COR-L47 (cell line): ENCODE measurements at places on chromosomes 12 and 14.

DNA sequence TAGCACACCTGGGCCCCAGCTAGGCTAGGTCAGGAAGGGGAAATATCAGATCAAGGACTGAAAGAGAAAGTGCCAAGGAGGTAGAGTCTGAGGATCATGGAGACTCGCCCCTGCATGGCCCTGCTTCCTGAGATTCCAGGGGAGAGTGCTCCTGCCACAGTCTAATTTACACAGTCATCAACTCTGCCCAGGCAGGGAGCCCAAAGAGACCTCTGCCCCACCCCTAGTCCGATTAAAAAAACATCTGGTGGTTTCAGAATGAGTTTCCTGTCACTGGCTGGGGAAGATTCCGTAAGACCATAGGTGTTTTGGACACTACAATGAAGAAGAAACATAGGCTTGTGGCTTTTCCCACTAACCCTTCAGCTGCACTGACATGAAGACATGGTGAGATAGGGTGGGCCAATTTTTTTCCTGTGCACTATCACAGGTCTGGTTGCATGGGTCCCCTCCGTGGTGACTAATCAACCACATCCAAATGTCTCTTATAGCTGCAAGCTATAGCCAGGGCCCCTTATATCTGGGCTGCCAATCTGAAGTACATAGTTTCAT, 31.5 kb upstream of the GZMB start:
- DNase-seq, result no peak

GRCh38 chr12:126930234-126930633, 1336.7 kb upstream of the TMEM132C start:
- no peak for DNase-seq

- DNase-seq, result no peak
Observed at GRCh38 chr12:103707446-103707845, 120.4 kb downstream of the STAB2 start.

GRCh38 chr14:100108840-100109593, 43.8 kb downstream of the EVL start:
- DNase-seq, result no peak

DNA sequence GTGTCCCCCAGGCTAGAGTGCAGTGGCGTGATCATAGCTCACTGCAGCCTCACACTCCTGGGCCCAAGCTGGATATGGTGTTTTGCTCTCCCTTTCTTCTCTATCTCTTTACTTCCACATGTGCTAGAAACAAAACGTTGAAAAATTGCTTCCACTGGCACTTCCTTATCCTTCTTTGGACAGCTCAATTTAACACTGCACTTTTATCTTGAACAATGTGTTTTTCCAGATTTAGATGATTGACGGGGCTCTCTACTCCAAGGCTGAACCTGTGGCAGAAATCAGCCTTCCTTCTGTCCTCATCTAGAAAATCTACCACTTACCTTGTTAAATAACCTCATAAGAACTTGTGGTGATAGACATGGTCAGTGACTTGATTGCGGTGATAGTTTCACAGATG, 165.1 kb downstream of the DAD1 start:
- DNase-seq, result no peak

DNA sequence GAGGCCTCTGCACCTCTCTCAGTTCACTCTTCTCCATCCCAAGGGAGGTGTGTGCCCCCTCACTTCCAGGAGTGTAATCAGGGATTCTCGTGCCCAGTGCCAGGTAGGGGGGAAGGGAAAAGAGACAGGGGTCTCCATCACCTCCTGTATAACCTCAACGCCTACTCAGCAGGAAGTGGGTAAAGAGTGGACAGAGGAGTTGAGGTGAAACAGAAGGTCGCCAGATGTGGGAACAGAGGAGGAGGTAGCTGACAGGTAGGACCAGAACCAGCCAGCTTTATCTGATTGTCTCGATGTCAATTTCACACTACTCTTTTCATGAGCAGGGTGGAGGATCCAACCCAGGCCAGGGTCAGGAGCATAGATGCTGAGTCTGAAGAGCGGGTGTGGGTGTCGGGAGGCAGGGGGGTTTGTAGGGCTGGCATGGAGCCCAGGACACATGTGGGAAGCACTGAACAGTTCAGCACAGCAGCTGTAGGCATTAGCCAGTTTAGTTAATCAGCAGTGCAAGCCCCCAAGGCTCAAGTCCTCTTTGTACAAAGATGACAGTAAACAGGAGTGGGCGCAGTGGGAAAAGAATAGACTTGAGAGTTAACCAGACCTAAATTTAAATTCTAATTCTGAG, 213.5 kb downstream of the PELI2 start:
- peak; percentile 49 for DNase-seq

DNA sequence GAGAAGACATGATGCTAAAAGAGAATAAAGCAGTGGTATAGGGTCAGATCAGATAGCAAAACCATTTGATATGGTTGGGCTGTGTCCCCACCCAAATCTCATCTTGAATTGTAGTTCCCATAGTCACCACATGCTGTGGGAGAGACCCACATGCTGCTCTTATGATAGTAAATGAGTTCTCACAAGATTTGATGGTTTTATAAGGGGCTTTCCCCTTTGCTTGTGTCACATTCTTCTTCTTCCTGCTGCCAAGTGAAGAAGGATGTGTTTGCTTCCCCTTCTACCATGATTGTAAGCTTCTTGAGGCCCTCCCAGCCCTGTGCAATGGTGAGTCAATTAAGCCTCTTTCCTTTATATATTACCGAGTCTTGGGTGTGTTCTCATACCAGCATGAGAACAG, 49.4 kb downstream of the SLC16A7 start:
- DNase-seq, result no peak

- DNase-seq, result no peak
Observed at GRCh38 chr12:104955703-104956102, 2.4 kb downstream of the SLC41A2 start.

DNA sequence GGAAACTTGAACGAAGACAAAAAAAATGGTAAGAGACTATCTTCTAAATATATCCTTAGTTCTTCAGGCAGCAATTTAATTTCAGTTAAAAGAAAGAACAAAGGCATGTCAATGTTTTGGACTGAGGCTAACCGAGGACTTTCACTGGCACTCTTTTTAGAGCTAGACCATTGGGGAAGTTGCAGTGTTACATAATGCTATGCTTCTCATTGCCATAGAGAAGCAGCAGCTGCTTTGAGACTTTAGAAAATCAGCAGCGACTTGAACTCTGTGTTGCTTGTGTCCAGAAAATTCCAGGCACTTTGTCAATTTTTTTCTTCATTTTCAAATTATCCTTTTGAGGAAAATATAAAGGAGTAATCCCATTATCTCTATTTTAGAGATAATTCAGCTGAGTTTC, 964.2 kb downstream of the NRXN3 start:
- no peak for DNase-seq

DNA sequence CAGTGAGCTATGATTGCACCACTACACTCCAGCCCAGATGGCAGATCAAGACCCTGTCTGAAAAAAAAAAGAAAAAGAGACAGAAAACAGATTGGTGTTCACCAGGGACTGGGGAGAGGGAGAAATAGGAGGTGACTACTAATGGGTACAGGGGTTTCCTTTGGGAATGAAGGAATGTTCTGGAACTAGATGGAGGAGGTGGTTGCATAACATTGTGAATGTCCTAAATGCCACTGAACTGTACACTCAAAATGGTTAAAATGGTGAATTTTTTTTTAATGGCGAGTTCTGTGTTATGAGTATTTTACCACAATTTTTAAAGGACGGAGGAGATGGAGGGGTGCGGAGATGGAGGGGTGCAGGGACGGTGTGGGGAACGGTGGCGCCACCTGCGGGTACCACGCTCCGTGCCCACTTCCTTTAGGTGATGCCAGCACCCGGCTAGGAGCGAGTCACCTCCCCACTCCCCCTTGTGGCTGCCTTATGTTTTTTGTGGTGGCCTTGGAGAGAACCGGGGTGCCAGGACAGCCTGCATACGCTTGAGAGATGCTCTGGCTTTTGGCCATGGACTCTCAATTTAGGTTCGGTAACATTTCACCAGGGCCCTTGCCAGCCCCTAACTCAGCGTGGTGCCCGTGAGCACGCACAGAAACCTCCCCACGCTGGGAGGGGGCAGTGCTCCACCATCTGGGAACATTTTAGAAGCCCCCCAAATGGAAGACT, 16.1 kb downstream of the UBC start:
- DNase-seq, result peak; percentile 61

DNA sequence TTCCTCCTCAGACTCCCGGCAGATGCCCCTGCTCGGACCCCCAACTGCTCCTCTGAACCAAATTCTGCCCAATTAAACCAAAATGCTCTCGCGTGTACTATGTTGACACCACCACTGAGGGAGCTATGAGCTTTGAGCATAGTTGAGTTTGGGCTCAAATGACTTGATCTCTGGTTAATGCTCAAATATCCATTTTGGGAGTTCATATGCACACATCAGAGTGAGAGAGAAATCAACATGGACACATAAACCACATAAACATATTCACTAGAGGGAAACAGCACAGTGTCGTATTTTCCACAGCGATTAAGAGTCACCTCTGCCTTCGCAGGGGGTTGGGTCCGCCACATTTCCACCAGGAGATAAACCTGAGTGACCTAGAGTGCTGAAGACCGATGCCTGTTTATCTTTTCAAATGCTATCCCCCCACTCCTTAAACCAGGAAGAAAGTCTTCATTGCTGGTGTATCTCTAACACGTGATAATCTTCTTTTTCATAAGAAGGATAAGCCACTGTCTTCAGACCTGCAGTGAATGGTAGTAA, 59.4 kb upstream of the FOXN3 start:
- DNase-seq, result no peak

DNA sequence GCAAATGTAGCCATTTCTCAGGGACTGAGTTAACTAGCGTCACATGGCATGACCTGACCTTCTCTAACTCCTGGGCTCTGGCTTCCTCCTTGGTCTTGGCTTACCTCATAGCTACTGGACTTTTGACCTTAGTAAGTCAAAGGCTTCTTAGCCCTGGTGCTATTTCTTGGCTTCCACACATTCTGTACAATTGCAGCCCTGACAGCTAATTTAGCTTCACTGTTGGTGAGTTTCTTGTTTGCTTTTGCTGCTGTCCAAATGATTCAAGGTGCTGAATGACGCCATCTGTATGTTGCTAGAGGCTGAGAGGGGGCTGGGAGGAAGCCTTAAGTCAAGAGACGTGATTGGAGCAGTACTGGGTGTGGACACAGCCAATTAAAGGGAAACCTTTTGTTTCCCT, 202.7 kb downstream of the PRKD1 start:
- DNase-seq, result peak; percentile 31

GRCh38 chr12:124548854-124549378, 18.5 kb downstream of the NCOR2 start:
- no peak for DNase-seq

GRCh38 chr12:43292699-43293098, 259.3 kb downstream of the ADAMTS20 start:
- DNase-seq, result no peak

- DNase-seq, result no peak
Observed at GRCh38 chr12:108798551-108799221, 58.7 kb downstream of the SSH1 start.

DNA sequence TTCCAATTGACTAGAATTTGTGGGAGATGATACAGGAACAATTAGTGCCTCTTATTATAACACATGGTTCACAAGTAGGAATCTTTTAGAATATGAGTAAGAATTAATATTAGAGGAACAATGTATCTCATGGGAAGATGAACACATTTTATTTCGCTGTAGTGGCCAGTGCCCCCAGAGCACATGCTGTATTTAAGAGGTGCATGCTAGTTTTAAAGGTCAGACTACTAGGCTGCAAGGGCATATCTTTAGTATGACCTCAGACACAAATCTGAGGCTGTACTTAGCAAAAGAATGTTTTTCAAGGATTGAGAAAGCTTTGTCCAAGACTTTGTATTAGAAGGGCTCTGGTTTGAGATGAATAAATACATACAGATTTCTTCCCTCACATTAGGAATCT, 586.9 kb downstream of the CCER1 start:
- DNase-seq, result no peak

DNA sequence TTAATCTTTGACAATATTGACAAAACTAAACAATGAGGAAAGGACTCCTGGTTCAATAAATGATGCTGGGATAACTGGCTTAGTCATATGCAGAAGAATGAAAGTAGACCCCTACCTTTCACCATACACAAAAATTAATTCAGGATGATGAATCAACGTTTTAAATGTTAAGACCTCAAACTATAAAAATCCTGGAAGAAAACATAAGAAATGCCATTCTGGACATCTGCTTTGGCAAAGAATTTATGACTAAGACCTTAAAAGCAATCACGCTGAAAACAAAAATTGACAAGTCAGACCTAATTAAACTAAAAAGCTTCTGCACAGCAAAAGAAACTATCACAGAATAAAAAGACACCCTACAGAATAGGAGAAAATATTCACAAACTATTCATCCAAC, 97.4 kb downstream of the LMNTD1 start:
- DNase-seq, result no peak

GRCh38 chr14:85934123-85934885, 404.4 kb downstream of the FLRT2 start:
- peak; percentile 37 for DNase-seq

DNA sequence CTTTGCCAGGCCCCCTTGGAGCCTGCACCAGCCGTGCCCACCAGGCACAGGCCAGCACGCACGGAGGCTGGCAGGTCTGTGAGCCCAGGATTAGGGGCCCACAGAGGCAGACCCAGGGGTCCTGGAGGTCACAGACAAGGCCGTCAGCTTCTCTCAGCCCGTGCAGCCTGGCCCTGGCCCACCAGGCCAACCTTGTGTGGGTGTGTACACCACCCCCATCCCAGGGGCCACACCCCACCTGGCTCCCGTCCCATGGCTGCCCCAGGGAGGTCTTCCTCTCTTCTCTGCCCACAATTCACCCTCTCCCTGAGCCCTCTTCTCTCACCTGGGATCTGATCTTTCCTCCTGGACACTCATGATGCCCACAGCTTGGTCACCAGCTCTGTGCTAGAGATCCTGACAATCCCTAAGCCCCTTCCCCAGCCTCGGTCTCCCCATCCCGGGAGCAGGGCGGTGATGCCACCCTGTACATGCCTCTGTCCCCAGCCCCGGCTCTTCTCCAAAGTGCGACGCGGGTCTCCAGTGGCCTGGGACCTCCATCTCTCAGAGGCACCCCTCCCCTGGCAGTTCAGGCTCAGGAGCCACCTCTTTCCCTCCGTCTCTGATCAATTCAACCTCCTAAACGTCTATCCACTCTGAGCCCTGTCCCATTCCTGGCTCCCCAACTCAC, 31.1 kb upstream of the GPR132 start:
- DNase-seq, result no peak

GRCh38 chr12:127750076-127750840, 516.7 kb upstream of the TMEM132C start:
- no peak for DNase-seq

DNA sequence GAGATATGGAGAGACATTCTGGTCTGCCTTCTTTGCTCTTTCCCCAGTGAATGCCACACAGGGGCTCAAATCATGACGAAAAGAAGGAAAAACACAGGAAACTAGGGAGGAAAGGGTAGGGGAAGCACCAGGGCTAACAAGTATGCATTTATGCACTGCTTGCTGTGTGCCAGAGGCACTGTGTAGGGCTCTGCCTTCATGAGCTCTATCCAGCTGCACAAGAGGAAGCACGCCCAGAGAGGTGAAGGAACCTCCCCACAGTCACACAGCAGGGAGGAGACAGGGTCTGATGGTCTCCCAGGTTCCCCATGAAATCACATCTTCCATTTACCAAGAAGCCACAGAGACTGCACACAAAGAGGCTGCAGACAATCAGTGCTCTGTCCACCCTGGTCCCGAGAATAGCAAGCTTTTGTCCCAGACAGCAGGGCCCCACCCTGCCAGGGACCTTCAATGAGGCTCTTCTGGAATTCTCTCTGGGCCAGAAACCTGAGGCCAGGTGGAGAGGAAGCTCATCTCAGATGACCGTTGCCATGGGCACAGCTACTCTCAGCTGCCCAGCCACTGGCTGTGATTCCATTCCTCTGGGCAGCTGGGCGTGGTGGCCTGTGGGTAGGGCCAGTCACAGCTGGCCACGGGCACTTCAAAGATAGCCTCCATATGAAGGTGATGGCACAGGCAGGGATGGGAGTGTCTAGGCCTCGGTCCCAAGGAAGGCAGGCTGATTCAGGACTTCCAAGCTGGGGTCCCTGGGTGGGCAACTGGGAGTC, 7.3 kb upstream of the TRPV4 start:
- peak; percentile 59 for DNase-seq
